ENCODE measurements at places on chromosomes 16 and 17.

- peak; percentile 62 for DNase-seq
These were observed 1.5 kb downstream of the SLC38A8 start for GRCh38 chr16:84040823-84041820.

- no peak for DNase-seq
These were observed 16.2 kb upstream of the NOG start for GRCh38 chr17:56577190-56577842.

- DNase-seq, result no peak
These were observed 17.8 kb downstream of the RGS9 start for GRCh38 chr17:65154770-65155589.

DNA sequence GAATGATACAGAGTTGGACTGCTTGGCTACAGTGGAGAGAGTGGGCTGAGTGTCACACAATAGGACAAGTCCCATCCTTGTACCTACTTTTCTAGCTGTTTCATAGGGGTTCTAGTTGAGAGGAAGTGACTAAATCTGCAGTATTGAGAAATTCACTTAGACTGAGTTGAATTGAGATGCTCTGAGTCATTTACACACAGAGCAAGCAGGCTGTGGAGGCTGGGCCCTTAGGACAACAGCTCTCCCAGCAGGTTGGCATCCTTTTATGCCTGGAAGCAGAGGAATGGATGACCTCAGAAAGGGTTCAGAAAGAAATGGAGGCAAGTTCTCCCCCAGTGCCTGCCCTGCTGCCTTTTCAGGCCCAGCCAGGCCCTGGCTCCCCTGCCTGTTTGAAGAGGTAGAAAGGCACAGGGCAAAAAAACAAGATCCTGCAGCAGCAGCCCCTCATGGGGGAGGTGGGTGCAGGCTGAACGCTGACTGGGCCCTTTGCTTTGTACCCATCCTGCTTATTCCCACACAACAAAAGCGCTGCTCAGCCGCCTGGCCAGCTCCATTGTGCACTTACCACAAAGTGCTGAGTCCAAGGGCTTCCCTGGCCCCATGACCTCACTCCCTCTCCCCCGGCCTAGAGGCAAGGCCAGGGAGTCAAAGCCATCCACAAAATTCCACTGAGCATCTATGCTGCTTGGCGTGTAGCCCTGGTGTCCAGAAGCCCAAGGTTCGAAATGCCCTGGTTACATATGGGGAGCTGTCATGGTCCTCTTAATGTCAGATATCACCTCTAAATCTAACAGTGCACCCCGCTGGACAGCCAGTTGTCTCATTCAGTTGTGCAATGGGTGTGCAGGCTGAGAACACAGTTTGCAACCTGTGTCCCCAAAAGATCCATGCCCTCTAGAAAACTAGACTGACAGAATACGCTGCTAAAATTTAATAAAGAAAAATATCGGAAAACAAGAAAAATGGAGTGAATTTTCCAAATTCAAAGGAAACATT is 5.4 kb upstream of the CRYBA1 start:
- DNase-seq, result peak; percentile 55

DNA sequence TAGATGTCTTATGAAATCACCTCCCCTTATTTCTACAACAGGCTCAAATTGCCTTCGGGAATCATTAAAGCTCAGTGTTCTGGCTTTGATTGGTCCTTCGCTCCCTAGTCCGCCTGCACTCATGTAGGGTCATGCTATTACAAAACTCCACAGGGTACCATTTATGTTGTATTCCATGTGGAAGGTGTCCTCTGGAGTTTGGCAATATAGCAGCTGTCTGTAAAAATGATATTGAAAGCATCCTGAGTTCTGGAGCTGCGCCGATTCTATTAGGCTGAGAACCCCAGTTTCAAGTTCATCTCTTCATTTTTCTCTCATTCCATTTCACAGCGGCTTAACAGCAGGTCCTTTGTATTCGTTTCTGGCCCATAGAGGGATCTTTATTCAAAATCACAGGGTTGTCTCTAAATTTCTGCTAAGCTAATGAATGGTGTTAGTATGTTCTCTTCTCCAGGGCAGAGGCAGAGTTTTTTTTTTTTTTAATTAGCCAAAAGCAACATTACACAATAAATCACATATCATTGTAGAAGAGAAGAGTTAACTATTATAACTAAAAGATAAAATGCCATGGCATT is 71.9 kb upstream of the TEKT1 start:
- DNase-seq, result no peak

GRCh38 chr16:56513972-56514371 is 5.9 kb downstream of the BBS2 start:
- DNase-seq, result peak; percentile 45

DNA sequence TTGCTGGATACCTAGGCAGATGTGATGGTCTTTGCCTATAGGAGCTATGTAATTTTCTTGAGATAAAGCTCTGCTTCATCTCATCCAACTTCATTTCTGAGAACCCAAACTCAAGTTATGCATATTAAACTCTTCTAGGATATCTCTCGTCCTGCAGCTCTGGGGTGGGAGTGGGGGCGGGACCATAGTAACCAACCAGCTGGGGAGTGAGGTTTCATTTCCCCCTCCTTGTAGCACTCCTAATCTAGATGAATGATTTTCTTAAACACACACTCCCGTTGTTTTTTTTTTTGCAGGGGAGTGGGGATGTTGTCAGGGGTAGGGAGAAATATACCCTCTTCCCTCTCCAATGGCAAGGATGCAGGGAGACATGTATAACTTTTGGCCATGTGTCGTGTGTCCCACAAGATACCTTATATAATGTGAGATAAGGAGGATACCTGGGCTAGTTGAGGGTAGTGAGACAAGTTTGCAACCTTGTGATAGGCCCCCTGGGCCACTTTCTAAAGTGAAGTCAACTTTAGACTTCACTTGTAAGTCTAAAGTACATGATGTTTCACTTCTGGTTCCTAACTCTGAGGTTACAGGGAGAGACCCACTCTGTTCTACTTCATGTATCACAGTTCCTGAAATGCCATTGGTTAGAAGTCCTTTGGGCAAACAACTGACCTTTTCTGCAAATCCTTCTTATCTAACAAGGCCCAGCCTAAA is 10.5 kb upstream of the HEATR6 start:
- DNase-seq, result no peak

DNA sequence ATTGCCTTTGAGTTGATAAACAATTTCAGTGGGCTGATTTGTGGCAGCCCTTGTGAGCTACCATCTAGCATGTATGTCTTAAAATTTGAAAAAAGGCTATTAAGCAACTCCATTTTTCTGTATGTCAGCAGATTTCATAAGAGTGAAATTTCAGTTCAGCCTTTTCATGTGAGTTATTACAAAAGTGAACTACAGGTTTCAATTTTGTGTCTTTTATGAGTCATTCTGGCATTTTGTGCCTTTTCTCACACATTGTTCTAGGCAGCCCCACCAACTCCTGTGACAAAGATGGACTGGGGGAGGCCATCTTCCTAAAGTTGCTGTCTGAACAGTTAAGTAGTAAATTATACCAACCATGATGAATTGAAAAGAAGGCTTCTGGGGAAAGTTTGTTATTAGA is 52.1 kb downstream of the USP10 start:
- no peak for DNase-seq

- no peak for DNase-seq
These were observed 326.5 kb upstream of the TBX2 start for GRCh38 chr17:61073131-61073530.

DNA sequence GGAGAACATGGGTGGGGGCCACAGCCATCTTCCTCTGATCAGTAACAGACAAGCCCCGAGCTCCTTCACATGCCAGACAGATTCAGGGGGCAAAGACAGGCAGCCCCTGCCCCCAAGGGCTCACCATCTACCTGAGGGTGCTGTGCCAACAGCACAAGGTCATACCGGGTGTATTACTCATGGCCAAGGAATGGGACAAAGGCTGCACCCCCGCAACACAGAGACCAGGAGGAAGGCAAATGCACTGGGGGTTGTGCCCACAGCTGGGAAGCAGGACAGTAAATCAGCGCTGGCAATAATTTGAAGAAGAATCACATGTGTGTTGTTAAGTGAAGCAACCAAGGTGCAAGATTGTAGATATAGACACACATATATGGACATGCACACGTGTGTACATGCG is 137.1 kb downstream of the C16orf95 start:
- DNase-seq, result no peak

DNA sequence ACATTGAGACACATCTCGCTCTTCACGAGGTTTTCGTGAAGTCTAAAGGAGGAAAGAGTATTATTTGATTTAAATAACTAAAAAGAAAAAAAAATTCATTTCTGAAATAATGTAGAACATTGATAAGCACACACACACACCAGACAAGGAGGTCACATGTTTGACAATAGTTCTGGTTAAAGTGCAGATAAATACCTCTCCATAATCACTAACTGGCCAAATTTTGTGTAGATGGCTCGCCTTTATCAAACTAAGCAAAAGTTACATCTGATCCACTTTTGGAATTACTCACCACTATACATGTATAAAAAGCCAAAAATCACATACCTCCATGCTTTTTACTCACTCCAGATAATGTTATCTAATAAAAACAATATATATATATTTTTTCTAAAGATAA is 106.5 kb downstream of the NCOR1 start:
- no peak for DNase-seq

GRCh38 chr17:2243953-2244352 is 59.6 kb downstream of the SMG6 start:
- DNase-seq, result no peak

DNA sequence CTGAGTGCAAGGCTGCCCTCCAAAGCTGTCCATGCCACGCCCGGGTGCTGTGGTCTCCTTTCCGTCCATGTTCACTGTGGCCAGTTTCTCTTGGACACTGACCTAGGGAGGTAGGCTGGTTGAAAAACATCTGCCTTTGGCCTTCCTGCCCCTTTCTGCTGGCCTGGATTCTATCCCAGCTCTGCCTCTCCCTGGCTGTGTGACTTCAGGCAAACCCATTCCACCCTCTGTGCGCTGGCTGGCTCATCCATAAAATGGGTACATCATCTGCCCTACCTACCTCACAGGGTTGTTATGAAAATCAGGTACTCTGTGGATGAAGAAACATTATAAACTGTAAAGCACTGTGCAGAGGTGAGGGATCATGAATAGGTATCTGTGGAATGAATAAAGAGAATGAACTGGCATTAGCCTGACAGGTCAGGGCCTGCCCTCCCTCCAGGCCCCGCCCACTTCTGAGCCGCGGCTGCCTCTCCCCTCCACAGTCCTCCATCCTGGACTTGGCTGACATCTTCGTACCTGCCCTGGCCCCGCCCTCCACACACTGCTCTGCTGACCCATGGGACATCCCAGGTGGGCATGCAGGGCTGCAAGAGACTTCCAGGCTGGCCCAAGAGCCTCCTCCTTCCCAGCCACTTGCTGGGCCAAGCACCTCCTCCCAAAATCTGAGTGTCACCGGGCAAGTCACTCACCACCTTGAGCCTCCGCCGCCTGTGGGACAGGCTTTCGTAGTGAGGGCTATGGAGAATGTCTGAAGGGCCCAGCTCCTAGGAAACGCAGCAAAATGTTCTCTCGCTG is 7.0 kb upstream of the SPATA20 start:
- no peak for DNase-seq

DNA sequence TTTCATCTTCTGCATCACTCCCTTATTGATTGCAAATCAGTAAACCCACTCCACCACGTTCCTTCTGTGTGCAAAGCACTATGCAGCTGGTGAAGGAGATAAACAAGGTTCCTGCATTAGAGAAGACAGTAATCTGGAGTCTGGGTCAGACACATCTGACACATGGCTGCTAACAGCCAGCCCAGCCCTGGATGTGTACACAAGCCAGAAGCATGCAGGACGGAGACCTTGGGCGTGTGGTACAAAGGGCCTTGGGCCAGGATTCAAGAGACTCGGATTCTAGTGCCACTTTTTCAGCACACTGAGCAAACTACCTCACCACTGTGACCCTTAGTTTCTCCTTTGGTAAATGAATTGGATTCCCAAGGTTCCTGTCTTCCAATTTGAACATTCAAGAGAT is 86.6 kb upstream of the DNAH9 start:
- DNase-seq, result no peak

DNA sequence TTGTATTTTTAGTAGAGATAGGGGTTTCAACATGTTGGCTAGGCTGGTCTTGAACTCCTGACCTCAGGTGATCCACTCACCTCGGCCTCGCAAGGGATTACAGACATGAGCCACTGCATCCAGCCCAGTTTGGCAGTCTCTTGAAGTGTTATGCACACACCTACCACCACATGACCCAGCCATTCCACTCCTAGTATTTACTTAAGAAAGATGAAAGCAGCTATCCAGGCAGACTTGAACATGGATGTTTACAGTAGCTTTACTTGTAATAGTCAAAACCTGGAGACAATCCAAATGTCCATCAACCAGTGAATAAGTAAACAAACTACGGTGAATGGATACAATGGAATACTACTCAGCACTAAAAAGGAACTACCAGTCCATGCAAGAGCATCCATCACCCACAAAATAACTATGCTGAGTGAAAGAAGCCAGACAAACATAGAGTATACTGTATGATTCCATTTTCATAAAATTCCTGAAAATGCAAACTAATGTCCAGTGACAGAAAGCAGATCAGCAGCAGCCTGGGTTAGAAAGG is 37.8 kb upstream of the RASD1 start:
- no peak for DNase-seq

- no peak for DNase-seq
These were observed 1061.2 kb downstream of the CDH11 start for GRCh38 chr16:64060631-64061030.

GRCh38 chr16:4410335-4411075 is 5.9 kb downstream of the CORO7 start:
- DNase-seq, result peak; percentile 69

GRCh38 chr16:10097271-10097670 is 85.0 kb downstream of the GRIN2A start:
- no peak for DNase-seq

GRCh38 chr17:1177016-1177700 is 2.6 kb downstream of the ABR start:
- peak; percentile 38 for DNase-seq

- DNase-seq, result peak; percentile 76
These were observed 154.2 kb downstream of the PITPNC1 start for GRCh38 chr17:67531291-67531690.

- DNase-seq, result no peak
These were observed 33.6 kb downstream of the CDH1 start for GRCh38 chr16:68770671-68771070.

DNA sequence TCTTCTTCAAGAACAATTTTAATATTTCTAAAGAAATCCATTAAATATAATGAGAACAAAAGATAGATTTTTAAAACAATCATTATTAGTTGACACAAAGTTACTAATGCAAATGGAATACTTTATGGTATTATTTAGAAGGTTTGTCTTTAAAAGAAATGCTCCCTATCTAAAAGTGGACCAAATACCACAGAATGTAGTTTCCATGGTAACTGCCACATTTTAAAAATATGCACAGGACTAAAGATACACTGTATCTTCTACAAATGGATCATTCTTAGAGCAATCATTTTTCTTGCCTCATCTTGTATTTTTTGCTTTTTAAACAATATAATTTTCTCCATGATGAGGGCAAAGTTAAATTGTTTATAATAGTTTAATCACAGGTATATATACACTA is 296.0 kb downstream of the CEP112 start:
- no peak for DNase-seq

- DNase-seq, result no peak
These were observed 56.6 kb upstream of the BCAR1 start for GRCh38 chr16:75308011-75308410.

- DNase-seq, result no peak
These were observed 526 bp downstream of the MRPS23 start for GRCh38 chr17:57849163-57849873.

All from eye (tissue), 1 donor.